ENCODE measurements at places on chromosomes 7 and 10.

- no peak for DNase-seq
Observed at GRCh38 chr10:124534231-124534798, 72.7 kb downstream of the LHPP start.

DNA sequence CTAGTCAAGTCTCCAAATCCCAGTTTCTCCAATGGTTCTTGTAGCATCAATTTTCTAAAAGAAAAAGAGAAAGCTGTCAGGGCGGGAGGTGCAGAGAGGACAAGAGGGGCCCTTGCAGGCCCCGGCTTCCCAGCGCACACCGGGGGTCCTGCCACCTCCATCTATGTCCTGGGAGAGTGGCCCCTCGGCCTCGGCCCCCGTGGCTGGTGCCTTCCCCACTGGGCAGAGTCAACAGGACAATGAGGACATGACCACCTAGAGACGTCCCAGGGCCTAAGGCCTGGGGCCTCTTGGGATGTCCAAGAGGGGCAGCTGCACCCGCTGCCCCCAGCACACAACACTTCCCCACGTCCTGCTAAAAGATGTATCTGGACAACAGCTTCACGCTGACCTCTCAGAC is 5.9 kb downstream of the COX19 start:
- no peak for DNase-seq

GRCh38 chr10:78266741-78267469 is 233.2 kb downstream of the RPS24 start:
- DNase-seq = no peak

- no peak for DNase-seq
Observed at GRCh38 chr7:90173127-90173844, 19.0 kb downstream of the STEAP1 start.

GRCh38 chr7:137626469-137627067 is 220.2 kb downstream of the DGKI start:
- no peak for DNase-seq
